ENCODE measurements at places on chromosomes 7 and 10. TPM values are rescaled to one million over a fixed set of nuclear protein-coding genes. Genes with fewer than 3 reads are reported as not detected.

The EBLN1 gene
- not detected for total RNA-seq

The PDK4 gene
- total RNA-seq, result 482 TPM

The TMEM213 gene
- total RNA-seq, result not detected

The CDHR3 gene
- total RNA-seq, result 35.7 TPM

The DNAJC12 gene
- total RNA-seq, result 1.0 TPM

The VAX1 gene
- total RNA-seq, result not detected

The TRIL gene
- 3.7 TPM for total RNA-seq

The SH2D4B gene
- total RNA-seq, result 0.35 TPM

The GNGT1 gene
- total RNA-seq, result not detected

The ZNF485 gene
- total RNA-seq, result 2.1 TPM

The SEMA3E gene
- 3.2 TPM for total RNA-seq

The JCAD gene
- total RNA-seq, result 31.7 TPM

The ASIC3 gene
- 0.87 TPM for total RNA-seq

The VGF gene
- total RNA-seq, result 0.22 TPM

The AKR1B15 gene
- 2.3 TPM for total RNA-seq

The ZNF248 gene
- 6.8 TPM for total RNA-seq

The CDK1 gene
- total RNA-seq, result 0.45 TPM

The PSD gene
- not detected for total RNA-seq

The SPDYE5 gene
- total RNA-seq, result not detected

The CFTR gene
- 0.22 TPM for total RNA-seq

The CALN1 gene
- not detected for total RNA-seq

The PRPS1L1 gene
- total RNA-seq, result not detected

The APBB1IP gene
- total RNA-seq, result 37.2 TPM

The NUTM2B gene
- total RNA-seq, result 0.48 TPM
